ENCODE measurements at places on chromosomes 12 and 14. TPM values are rescaled to one million over a fixed set of nuclear protein-coding genes. Genes with fewer than 3 reads are reported as not detected.
A peak's percentile ranks its signal among the peaks of the same experiment; 100 is the strongest.

RAB3IP gene
- total RNA-seq: 33.4 TPM

DNA sequence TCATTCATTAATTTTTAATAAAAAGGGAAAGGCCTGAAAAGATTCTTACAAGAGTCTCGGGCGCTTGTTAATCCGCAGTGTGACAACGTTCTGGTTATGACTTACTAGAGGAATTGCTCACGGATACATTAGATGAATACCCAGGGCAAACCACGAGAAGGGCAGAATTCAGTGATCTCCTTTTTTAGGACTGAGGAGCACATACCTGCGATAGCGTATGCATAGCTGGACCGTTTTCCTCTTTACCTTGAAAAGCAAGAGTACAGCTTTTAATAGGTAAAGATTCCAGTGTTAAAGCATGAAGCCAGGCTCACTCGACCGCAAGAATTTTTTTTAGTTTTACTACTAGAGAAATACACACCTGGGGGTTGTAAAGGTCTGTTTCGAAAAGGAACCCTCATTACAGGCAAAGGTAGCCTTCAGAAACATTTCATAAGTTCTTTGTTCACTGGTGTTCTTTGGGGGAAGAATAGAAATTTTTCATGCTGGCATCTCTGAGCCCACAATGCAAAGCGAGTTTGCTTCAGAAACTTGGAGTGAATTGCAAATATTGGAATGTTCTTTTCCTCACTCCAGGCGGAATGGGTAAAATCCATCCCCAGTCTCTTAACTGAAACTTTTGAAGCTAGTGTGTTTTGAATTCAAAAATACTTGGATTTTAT is 953 bp downstream of the MAPK1IP1L start:
- H3K4me1 ChIP-seq: peaks cover 42% of the 10 kb centered on the region
- H3K36me3 ChIP-seq: peaks cover 34% of the 10 kb centered on the region
- peak overlapping the region; percentile 94 for H3K27ac ChIP-seq
- peak overlapping the region; percentile 87 for H3K4me3 ChIP-seq
- no peak for DNase-seq
- H3K27me3 ChIP-seq: no peaks in the 10 kb centered on the region

OTOGL gene
- not detected for total RNA-seq

CCDC59 gene
- total RNA-seq: 141 TPM
